ENCODE measurements at places on chromosomes 13 and 19.
A peak's percentile ranks its signal among the peaks of the same experiment; 100 is the strongest.

GRCh38 chr19:49056101-49056901 lies 1.2 kb downstream of the CGB7 start:
- DNase-seq, result peak; percentile 32

GRCh38 chr19:55275851-55276719 lies 3.8 kb downstream of the HSPBP1 start:
- peak; percentile 45 for DNase-seq

GRCh38 chr19:33298146-33298911 lies 4.0 kb downstream of the CEBPA start:
- DNase-seq, result no peak

GRCh38 chr19:38537071-38537936 lies 80.4 kb downstream of the MAP4K1 start:
- DNase-seq, result no peak

- no peak for DNase-seq
Observed at GRCh38 chr13:107138486-107138885, 570.5 kb upstream of the ARGLU1 start.

DNA sequence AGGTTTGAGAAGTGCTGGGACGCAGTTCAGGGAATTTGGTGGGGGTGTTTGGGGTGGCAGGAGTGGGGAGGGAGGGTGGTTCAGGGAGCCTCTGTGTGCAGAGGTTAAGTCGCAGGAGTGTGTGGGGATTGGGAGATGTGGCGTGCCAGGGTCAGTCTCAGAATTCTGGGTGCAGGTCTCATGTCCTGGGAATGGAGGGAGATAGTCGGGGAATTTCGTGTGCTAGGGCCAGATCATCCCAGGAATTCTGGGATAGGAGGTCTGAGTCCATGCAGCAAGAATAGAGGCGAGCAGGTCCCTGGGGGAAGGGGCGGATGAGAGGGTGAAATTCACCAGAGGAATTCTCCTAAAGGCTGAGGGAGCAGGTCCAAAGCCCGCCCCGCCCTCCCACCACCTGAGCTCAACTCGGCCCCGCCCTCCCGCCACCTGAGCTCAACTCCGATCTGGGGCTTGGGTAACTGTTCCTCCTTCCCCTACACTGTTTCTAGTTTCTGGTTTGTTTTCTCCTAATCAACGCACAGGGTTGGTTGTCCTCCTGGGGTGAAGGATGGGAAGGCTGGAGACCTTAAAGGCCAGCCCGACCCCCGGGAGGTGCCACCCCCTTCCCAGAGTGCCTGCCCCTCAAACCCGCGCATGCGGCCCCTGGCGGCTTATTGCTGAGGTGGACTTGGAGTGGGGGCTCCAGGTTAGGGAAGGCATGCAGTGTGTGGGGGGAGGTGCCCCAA lies 15.2 kb downstream of the KCNC3 start:
- DNase-seq, result no peak

DNA sequence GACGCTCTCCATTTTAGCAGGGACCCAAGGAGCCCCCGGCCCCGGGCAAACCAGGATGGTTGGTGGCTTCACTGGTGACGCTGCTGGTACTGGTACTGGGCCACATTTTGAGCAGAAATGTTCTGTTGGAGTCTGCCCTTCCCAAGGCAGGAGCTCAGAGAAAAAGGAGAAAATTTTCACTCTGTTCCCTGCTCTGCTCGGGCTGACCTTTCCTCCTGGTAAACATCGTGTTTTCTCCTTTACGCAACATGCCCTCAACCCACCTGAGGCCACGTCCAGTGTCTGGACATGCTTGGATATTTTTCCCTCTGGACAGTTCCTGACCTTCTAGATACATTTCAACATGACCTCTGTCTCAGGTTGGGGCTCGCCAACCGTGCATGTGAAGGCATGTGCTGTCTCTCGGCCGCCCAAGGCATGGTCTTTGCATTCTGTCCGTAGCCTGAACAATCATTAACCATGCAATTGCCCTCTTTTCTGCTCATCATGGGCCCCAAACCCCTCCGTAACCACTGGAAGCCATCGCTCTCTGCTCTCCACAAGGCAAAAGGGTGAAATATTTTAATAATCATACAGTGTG lies 115.2 kb upstream of the PEG3 start:
- DNase-seq, result no peak

- DNase-seq, result no peak
Observed at GRCh38 chr19:18263324-18264136, 10.7 kb downstream of the IQCN start.

DNA sequence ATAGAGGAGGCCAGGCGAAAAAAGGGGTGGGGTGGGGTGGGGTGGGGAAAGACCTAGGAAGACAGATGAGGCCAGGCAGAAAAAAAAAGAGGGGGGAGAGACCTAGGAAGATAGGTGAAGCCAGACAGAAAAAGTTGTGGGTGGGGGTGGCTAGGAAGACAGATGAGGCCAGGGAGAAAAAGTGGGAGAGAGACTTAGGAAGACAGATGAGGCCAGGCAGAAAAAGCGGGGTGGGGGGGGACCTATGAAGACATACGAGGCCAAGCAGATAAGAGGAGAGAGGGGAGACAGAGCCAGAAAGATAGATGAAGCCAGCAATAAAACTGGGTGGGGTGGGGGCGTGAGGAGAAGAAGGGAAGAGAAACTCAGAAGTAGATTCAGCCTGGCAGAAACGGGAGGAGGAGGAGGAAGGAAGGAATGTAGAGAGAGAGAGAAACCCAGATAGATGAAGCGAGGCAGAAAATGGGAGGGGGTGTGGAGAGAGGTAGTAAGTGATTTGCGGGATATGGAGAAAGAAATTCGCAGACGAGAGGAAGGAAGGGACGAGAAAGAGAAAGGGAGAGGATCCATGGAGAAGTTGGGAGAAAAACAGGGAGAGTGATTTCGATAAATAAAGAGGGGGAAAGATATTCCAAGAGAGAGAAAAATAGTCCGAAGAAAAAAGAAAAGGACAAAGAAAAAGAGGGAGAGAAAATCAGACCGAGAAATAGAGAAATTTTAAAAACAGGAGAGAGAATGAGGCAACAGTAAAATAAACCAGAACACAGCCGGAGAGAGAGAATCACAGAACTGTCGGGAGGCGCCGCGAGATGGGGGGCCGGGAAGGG lies 12.2 kb upstream of the CACNG6 start:
- DNase-seq, result no peak

GRCh38 chr13:99269627-99270241 lies 11.6 kb upstream of the GPR18 start:
- peak; percentile 77 for DNase-seq

DNA sequence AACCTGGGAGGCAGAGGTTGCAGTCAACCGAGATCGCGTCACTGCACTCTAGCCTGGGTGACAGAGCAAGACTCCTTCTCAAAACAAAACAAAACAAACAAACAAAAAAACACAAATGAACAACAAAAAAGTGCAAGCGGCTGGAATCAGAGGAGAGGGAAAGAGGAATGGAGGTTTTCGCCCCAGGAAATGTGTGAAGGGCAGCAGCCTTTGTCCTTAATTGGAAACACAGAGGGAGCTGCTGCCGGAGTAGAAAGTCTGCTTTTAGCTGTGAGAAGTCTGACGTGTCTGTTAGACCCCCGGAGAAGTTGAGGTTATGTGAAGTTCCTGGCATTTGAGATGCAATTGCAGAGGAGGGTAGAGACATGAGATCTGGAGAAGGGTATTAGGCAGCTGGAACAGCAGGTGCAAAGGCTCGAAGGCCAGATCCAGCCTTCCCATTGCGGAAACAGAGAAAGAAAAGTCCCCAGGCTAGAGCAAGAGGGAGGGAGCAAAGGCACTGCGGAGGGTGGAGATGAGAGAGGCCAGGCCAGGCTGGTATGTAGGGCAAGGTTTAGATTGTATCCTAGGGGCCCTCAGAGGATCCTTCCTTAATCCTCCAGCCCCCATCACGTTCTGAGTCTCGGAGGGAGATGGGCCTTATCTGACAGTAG lies 473 bp downstream of the TMIGD2 start:
- DNase-seq, result no peak

DNA sequence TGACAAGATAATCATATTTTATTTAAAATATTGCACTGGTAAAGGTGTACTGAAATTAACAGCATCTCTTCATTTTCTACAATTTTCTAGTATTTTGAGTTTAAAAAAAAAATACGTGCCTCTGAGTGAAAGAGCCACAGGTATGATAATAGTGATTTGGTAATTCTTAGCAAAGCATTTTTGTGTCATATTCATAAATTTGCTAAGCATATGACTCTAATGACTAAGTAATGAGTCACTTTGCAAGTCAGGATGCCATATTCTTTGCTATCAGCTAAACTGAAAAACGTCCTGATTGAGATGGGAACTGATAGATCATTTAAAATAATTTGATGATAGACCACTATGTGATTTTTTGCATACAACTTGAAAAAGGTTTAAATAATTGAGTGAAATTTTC lies 136.1 kb upstream of the IRS2 start:
- no peak for DNase-seq

DNA sequence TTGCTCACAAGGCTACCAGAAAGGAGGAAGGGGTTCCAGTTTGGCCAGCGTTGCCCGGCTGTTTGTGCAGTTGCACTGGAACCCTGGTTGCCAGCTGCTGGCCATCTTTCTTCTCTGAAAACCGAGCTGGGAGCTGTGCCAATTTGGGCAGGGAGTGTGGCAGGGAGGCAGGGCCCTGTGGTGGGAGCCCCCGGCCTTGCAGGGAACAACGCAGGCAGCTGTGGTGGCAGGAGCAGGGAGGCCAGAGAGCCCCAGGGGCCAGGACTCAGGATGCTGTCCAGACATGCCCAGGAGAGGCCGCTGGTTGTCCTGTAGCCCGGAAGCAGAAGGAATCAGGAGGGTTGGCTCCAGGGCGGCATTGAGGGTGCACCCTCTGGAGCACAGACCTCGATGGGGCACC lies 4.8 kb downstream of the KMT5C start:
- DNase-seq, result no peak

- no peak for DNase-seq
Observed at GRCh38 chr13:21025539-21025938, 35.8 kb downstream of the LATS2 start.

DNA sequence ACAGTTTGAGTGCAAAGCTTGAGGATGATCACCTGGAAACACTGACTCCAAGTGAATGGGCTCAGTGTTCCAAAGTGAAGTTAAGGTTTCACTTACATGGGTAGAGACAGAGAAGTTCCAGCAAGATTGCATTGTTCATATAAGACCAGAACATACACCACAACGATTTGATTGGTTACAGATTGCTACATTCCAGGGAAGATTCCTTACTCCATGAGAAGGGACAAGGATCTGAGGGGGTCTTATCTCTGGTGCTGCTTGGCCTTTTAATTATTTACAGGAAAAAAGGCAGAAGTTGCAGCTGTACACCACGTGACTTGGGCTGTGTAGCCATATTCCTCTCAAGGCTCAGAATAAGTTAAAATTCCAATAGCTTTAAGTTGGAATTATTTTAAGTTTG lies 12.3 kb downstream of the WDFY2 start:
- no peak for DNase-seq

- no peak for DNase-seq
Observed at GRCh38 chr13:94369972-94370436, 109.5 kb downstream of the DCT start.

- no peak for DNase-seq
Observed at GRCh38 chr19:47002106-47002766, 17.4 kb upstream of the NPAS1 start.

DNA sequence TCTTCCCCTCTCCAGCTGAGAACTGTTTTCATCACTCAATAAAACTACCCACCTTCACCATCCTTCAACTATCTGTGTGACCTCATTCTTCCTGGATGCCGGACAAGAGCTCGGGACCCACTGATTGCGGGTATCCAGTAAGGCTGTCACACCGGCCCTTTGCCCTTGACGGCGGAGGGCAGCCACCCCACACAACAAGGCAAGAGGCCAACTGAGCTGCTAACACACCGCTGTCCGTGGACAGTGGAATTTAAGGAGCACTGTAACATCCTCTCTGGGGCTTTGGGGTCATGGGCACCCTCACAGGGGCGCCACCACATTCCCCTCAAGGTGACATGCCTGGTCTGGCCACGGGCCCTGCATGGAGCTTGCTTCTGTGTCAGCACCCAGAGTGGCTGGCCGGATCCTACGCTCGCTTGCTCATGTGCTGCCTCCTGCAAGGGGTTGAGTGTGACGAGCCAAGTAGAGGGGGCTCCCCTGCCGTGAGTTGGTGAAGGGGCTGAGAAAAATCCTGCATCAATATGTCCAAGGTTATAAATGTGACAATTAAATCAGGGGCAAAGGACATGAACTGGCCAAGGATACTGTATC lies 31.4 kb downstream of the LHFPL6 start:
- DNase-seq, result no peak

- no peak for DNase-seq
Observed at GRCh38 chr19:4688587-4688986, 18.4 kb upstream of the MYDGF start.

- no peak for DNase-seq
Observed at GRCh38 chr13:109275139-109275745, 511.1 kb downstream of the IRS2 start.

DNA sequence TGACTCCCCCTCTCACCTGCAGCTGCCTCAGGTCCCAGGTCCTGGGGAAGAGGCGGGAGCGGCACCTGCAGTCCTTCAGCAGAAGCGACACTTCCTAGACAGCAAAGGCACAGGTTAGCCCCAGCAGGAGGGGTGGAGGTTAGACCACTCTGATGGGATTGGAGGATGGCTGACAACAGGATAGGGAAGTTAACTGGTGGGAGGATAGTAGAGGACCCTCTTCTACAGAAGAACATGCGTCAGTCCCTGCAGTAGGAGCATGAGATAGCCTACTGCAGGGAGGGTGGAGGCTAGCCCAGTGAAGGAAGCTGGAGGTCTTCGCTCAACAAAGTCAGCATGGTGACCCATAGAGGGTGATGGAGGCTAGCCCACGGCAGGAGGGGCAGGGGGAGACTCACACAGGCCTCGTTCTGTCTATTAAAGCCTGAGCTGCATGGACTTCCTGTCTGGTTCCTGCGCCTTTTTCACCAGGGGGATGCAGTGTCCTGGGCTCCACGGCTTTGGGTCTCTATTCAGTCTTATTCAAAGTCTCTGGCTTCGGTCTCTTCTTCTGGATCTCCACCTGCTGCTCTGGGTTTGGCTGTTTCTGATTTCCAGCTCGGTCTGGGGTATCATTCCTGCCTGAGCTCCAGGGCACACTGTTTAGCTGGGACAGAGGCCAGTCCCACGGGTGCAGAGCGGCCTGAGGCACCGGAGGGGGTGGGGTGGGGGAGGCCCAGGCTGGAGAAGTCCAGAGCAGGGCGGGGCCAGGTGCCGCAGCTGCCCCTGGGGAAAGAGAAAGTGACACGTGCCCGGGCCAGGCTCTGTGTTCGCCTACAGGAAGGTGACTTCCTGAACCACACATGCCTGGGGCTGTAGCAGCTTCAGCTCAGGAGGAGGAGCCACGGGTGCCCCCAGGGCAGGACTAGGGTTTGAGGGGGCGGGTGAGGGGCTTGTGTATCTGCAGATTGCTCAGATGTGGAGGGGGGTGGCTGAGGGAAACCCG lies 7.3 kb downstream of the IFNL3 start:
- DNase-seq, result peak; percentile 16
